Fibroblast of skin of right biceps (primary cell): ENCODE measurements at places on chromosomes 4 and X.

DNA sequence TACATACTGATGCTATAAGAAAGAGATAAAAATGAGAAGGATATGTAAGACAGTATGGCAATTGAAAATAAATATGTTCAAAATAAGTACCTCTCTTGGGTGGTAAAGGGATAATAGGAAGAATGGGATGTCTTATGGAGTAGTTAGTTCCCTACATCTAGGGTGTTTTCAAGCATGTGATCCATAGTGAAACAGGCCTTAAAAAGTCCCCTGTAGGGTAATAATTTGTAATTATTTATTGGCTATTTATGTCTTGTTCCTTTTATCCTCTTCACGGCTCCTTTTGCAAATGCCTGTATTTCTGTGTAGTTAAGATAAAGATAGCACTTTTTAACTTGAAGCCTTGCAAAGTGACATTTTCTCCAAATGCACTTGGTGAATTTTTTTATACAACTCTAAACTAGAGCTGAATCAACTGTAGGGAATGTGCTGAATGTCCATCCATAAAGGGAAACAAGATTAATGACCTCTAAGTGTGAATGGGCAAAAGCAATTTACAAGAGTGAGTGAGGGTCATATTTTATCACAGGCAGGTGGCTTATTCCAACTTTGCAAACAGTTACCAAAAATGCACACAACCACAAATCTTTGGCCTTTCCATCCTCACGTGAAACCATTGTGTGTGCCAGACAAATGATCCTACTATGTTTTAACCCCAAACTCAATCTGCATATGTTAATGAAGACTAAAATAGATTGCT lies 299.0 kb downstream of the KCNIP4 start:
- DNase-seq: no peak

DNA sequence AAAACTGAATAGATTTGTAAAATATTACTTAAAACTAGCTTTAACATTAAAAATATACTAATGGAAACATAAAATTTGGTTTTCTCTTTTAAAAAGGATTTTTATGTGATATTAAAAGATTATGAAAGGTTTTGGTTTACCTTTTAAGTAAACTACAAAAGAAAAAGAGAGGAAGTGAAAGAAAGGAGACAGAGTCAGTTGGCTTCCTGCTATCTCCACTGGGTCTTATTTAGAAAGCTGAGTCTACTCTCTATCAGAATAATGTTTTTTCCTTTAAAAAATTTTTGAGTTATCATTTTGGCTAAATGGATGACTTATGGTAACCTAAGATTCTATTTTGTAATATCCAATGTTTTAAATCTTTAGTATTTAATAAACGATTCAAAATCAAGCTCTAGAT lies 21.6 kb upstream of the ATP8A1 start:
- no peak for DNase-seq

DNA sequence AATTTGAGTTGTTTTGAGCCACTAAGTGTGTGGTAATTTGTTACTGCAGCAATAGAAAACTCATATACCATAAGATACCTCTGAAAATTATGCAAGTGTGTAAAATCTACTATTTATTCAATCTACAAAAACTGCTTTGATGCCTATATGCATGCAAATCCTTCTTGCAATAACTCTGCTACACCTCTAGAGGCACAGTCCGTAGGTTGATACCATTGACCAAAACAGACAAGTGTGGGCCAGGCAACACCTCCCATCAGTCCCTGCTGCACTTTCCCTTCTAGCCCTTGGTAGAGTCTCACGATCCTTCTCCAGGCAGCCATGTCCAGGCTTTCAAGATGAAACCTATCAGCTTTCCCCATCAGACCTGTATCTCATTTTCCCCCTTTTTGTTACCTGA lies 48.8 kb upstream of the FAM9A start:
- no peak for DNase-seq

- DNase-seq: no peak
Measured at GRCh38 chrX:131709553-131709952, 165.7 kb downstream of the OR13H1 start.

- peak; percentile 53 for DNase-seq
Measured at GRCh38 chr4:57100979-57101651, 9.1 kb downstream of the IGFBP7 start.

- DNase-seq: no peak
Measured at GRCh38 chr4:4485806-4486205, 56.0 kb downstream of the STX18 start.

DNA sequence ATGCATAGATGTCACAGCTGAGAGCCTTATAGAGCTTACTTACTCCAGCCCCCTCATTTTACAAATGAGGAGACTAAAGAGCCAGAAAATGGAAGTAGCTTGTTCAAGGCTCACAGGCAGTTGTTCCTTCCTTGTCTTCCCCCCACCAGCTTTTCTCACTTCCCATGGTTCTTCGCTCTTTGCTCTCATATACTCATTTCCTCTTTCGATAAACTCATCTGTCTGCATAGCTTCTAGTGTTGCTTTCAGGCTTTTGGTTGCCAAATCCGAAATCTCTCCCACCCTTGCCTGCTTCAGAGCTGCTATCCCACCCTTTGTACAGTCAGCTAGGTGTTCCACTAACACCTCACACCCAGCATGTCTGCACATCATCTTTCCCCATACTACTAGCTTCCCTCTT lies 25.0 kb upstream of the GJB1 start:
- no peak for DNase-seq

- peak; percentile 99 for DNase-seq
Measured at GRCh38 chr4:19945979-19946380, 305.7 kb upstream of the SLIT2 start.

DNA sequence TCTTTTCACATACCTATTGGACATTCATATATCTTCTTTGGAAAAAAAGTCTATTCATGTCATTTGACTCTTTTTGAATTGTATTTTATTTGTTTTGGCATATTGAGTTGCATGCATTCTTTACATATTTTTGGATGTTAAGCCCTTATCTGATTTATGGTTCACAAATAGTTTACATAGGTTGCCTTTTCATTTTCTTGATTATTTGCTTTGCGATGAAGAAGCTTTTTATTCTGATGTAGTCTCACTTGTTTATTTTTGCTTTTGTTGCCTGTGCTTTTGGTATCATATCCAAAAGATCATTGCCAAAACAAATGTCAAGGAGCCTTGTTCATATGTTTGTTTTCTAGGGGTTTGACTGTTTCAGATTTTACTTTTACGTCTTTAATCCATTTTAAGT lies 43.9 kb downstream of the SPOCK3 start:
- no peak for DNase-seq

GRCh38 chr4:80197601-80198440 lies 518 bp downstream of the PRDM8 start:
- no peak for DNase-seq

- DNase-seq: no peak
Measured at GRCh38 chr4:3387154-3387942, 54.4 kb upstream of the HGFAC start.

GRCh38 chr4:156933633-156934258 lies 37.9 kb downstream of the PDGFC start:
- DNase-seq: peak; percentile 93

DNA sequence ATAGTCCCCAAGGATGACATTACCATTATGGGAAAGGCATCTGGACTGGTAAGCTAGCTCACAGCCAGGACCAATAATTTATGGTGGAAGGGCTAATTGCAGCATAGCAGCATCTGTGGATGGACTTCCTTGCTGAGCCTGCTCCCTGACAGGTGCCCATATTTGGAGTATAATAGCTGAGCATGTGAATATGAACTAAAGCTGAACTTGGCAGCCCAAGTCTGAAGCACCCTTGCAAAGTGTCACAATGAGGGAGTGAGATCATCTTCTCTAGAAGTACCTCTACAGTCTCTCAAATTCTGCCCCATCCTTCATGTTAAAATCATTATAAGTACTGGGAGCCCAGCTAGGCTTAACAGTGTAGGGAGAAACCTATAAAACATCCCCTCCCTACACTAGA lies 128.2 kb upstream of the INPP4B start:
- no peak for DNase-seq

DNA sequence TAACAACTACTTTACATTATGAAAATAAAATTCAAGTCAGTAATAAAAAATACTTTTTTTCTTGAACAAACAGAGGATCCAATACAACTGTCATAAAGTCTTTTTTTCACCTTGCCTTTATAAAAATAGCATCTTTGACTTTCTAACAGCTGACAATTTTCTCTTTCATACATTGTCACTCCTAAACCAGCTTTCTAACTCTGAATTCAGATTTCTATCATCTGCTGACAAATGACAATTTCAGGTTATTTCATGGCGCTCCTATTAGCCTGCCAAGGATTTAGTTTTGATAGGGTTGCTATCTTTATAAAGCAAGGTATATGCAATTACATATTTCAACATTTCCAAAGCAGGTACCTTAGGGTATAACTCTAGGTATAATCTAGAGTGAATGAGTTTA lies 14.6 kb downstream of the NAA11 start:
- no peak for DNase-seq

- DNase-seq: peak; percentile 92
Measured at GRCh38 chrX:2928583-2929434, at the start of gene ARSD. ARSD (minus strand) TSS chrX:2929339; CDS start chrX:2929275, 64 bp downstream.

DNA sequence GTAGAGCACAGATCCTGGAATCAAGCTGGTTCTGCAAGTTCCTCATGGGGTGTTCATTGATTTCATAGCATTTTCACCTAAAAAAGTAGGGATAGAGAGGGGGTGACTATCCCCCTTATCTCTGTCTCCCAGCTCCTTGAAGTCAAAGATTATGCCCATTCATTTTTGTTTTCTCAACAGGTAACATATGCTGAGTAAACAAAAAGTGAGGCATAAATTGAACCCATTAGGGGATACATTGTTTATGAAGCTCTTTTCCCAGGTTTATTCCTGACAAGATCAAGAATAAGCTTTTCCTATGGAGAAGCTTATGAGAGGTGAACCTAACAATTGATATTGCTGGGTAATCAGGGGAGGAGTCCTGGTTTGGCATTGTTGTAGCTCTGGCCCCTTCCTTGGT lies 9.2 kb upstream of the ANAPC4 start:
- DNase-seq: no peak

DNA sequence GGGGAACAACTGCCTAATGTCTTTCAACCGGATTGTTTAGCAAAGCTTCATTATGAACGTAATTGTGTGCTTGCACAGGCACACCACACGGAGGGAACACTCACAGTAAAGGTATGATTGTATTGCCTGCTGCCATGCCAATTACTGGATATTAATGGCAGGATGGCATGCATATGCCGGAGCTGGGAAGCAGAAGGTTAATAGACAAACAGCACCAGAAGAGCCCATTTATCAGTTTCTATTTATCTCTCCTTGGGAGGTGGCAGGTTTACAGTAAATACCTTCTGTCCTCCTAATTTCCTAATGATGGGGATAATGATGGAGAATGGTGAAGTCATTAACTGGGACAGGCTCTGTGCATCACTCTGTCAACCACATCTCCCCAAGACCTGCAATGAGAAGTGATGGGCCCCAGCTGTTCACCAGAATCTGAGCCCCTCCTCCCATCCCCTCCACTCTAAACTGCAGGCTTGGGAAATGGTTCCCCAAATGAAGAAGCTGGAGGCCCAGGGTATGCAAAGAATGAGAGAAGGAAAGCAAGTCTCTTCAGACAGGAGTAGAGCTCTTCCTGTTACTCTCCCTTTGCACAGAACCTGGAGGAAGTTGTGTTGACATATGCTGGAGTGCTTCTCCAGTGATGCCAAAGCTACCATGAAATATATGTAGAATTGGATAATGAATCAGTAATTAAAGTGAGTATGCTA lies 160.8 kb downstream of the NAA11 start:
- DNase-seq: no peak

- peak; percentile 9 for DNase-seq
Measured at GRCh38 chr4:107599841-107600240, 120.2 kb downstream of the PAPSS1 start.

GRCh38 chrX:111133389-111133788 lies 37.4 kb downstream of the PAK3 start:
- DNase-seq: peak; percentile 1

- no peak for DNase-seq
Measured at GRCh38 chr4:112585977-112586736, 50.6 kb downstream of the ZGRF1 start.

- no peak for DNase-seq
Measured at GRCh38 chrX:68536884-68537283, 38.0 kb downstream of the YIPF6 start.

GRCh38 chr4:121698236-121698671 lies 1.5 kb upstream of the ANXA5 start:
- DNase-seq: no peak

- DNase-seq: no peak
Measured at GRCh38 chr4:73800206-73800605, 36.3 kb upstream of the CXCL6 start.

- no peak for DNase-seq
Measured at GRCh38 chr4:144298519-144298918, 158.0 kb upstream of the GYPA start.

- no peak for DNase-seq
Measured at GRCh38 chr4:104015680-104016079, 295.9 kb upstream of the TACR3 start.

- peak; percentile 72 for DNase-seq
Measured at GRCh38 chr4:150867148-150867547, 147.9 kb downstream of the LRBA start.

GRCh38 chr4:170420255-170420693 lies 330.5 kb upstream of the AADAT start:
- peak; percentile 54 for DNase-seq

GRCh38 chrX:44897539-44897938 lies 24.6 kb downstream of the KDM6A start:
- DNase-seq: no peak

GRCh38 chrX:153485396-153486080 lies 9.2 kb upstream of the BGN start:
- no peak for DNase-seq

- DNase-seq: no peak
Measured at GRCh38 chr4:81685104-81685503, 213.4 kb upstream of the RASGEF1B start.

GRCh38 chrX:13828392-13828791 lies 11.5 kb upstream of the GPM6B start:
- no peak for DNase-seq

DNA sequence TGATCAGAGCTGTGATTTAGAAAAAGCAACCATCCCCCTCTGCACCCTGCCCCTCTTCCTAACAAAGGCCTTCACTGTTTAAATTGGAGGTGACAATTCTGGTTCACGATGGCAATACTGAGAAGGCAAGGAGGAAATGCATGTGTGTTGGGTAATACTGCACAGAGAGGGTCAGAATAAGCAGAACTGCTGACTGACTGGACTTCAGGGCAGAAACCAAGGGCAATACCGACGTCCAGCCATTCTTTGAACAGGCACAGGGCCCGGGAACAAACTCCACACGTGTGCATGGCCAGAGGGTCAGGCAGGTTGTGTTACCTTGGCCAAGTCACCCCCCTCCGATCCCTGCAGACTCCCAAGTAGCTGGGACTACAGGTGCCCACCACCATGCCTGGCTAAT lies 6.0 kb downstream of the ACSL1 start:
- no peak for DNase-seq

GRCh38 chr4:71709961-71710360 lies 73.9 kb downstream of the GC start:
- peak; percentile 3 for DNase-seq
